ENCODE measurements at places on chromosomes 2 and 18. TPM values are rescaled to one million over a fixed set of nuclear protein-coding genes. Genes with fewer than 3 reads are reported as not detected.
A peak's percentile ranks its signal among the peaks of the same experiment; 100 is the strongest.

Gene CD8B
- not detected for total RNA-seq

Gene OSR1
- 0.13 TPM for total RNA-seq

Gene TCF23
- not detected for total RNA-seq

Gene CPLX4
- total RNA-seq: not detected

Gene GPR17
- 0.28 TPM for total RNA-seq

Gene TUBA4B
- not detected for total RNA-seq

Gene PLCD4
- 0.24 TPM for total RNA-seq

Gene NOL4
- total RNA-seq: 36.7 TPM

GRCh38 chr2:98805412-98806171 lies 74.7 kb upstream of the MGAT4A start:
- peak; percentile 67 for DNase-seq

DNA sequence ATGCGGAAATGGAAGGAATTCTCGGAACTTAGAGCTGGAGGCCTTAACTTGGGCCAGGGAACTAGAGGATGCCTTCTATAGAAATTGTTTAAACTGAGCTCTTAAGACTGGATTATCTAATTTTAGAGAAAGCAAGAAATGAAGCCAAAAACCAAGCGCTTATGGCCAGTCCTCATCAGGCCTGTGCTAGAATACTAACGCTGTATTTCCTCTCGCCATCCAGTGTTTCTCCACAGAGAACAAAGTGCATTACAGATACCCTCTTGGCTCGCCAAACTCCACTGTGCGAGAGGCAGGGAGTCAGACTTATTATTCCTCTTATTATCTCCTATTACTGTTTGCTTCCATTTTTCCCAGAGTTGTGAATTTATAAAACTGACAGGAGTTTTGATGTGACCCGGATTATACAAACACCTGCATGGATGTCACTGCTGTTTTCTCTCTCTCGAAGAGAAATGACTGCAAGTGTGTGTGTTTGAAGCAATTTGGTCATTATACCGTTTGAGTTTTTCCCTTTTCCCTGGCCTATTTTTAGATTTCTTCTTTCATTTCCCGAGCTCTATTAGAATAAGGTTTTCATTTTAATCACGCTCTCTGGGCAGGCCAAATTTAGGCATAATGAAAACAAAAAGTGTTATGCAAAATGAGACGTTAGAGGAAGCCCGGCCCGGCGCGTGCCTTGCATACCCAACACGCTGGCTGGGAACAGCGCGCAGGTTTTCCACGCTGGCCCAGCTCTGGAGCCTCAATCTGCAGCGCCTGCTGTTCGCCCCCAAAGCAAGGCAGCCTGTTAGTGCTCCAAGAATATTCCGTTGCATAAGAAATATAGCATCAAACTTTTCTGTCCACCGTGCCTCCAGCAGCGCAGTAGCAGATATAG lies 103.3 kb downstream of the ALK start:
- DNase-seq: no peak

- DNase-seq: no peak
Observed at GRCh38 chr2:149000158-149000938, 38.2 kb upstream of the LYPD6B start.

- no peak for DNase-seq
Observed at GRCh38 chr18:48932822-48933510, 17.8 kb downstream of the SMAD7 start.

GRCh38 chr2:222120933-222121332 lies 177.9 kb downstream of the PAX3 start:
- DNase-seq: peak; percentile 82

GRCh38 chr2:152012697-152013096 lies 86.1 kb downstream of the CACNB4 start:
- no peak for DNase-seq

- DNase-seq: peak; percentile 86
Observed at GRCh38 chr2:5846881-5847280, 154.7 kb downstream of the SOX11 start.

DNA sequence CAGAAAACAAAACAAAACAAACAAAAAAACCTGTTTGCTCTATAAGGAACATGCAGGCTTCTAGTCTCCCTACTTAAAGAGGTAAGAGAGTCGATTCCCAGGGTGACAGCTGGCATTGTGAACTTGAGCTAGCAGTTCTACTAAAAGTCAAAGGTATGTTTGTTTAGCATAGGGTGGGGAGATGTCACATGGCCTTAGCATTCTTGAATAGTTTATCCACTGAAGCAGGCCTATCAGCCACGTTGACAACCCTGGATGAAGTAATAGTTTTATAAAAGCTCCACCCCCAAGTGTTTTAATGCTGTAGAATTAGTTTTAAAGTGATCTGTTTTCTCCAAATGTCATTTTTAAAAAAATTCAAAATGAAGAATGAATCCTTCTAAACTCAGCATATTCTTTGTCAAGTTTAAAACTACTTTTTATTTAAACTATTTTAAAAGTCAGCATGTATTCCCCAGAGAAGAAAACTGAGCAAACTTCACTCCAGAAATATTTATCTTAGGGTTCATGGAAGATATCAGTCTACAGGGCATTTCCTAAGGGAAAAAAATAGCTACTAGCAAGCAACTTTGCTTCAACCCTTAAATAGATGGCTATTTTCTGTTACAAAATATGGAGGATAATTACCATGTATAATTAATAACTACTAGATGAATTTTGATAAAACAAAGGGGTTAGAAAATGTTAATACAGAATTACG lies 1.7 kb downstream of the MYOM1 start:
- DNase-seq: peak; percentile 4

- no peak for DNase-seq
Observed at GRCh38 chr2:202847693-202848524, 23.7 kb downstream of the ICA1L start.

- no peak for DNase-seq
Observed at GRCh38 chr18:22558945-22559385, 141.2 kb upstream of the CTAGE1 start.

DNA sequence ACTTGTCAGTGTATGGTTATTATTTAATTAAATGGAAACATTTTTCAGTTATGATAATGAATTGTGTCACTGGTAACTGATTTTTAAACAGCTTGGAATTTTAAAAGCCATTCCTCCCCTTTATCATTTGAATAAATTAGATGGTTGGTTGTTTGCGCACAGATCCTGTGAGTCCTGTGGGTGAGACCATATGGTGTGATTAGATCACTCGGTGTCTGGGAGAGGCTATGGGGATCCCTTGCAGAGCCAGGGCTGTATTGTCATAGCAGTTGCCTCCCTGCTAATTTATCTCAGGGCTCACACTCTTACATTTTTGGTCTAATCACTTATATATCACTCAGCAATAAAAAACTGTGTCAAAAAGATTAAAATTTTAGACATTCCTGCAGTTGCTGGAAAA lies 133.5 kb downstream of the ASXL3 start:
- no peak for DNase-seq

GRCh38 chr2:215392687-215393270 lies 43.1 kb downstream of the FN1 start:
- DNase-seq: no peak

DNA sequence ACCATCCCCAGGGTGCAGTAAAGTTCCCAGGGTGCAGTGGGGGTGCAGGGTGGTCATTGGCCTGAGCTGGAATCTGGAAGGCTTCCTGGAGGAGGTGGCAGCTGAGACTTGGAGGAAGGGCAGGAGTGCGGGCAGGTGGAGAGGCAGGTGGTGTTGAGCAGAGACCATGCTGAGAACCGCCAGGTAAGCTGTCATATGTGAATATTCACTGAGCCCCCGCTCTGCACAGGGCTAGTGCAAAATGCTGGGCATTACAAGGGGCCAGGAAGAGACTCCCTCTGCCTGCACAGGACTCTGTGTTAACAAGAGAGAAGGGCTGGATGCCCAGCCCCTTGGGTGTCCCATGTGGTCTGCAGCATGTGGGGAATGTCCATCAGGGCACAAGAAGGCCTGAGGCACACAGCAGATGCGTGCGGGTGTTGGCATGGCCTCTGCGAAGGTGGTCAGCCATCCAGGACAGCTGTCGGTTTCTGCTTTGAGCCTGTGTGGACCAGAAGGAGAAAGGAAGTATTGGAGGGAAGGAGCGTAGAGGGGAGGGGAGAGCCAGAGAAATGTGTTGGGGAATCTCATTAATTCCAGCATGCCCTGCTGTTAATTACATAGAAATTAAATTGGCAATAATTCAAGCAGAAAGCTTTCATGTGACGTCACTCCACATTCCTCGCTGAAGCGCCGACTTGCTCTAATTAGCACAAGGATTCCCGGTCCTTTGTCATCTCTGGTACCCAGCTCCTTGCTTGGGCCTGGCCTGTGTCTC lies 62.8 kb upstream of the OTOS start:
- DNase-seq: no peak

DNA sequence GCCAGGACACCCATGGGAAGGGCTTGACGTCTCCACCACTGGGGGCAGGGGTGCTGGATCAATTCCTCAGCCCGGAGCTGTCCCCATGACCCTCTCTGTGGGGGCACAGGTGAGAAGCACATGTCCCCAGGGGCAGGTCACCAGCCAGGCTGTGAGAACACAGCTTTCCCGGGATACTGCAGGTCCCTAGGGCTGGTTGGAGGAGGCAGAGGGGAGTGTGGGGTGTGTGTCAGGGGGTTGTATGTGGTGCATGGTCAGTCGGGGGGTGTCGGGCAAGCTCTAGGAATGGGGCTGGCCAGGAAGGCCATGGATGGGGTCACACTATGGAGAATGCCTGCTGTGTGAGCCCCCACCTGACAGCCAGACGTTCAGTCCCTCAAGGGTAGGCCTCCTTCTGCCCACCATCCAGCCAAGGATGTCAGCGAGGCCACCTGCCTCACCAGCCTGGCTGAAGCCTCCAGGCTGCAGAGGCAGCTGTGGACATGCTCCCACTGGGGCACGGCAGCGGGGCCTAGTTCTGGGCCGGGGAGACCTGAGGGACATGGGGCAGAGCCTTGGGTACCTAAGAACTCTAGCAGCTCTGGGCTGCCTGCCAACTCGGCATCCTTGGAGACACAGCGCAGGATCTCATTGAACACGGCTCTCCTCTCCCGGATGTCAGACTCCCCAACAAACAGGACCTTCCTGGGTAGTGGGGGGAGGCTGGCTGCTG lies 10.3 kb downstream of the HS1BP3 start:
- DNase-seq: no peak

- no peak for DNase-seq
Observed at GRCh38 chr2:53216805-53217204, 550.8 kb upstream of the CHAC2 start.

DNA sequence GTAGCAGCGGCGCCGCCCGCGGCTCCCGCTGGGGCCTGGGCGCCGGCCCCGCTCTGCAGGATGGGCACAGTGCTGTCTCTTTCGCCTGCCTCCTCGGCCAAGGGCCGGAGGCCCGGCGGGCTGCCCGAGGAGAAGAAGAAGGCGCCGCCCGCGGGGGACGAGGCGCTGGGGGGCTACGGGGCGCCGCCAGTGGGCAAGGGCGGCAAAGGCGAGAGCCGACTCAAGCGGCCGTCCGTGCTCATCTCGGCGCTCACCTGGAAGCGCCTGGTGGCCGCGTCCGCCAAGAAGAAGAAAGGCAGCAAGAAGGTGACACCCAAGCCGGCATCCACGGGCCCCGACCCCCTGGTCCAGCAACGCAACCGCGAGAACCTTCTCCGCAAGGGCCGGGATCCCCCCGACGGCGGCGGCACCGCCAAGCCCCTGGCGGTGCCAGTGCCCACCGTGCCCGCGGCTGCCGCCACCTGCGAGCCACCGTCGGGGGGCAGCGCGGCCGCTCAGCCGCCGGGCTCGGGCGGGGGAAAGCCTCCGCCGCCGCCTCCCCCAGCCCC lies 369 bp downstream of the CDK5R2 start:
- no peak for DNase-seq
